Endodermal cell (in vitro differentiated cells): ENCODE measurements at places on chromosomes 11 and 22. TPM values are rescaled to one million over a fixed set of nuclear protein-coding genes. Genes with fewer than 3 reads are reported as not detected.

The RAB39A gene
- total RNA-seq: 4.6 and 4.8 TPM in 2 replicates

The DKK3 gene
- total RNA-seq: 41.8 and 42.6 TPM in 2 replicates

The DDTL gene
- total RNA-seq: not detected in 2 replicates

The RASGRP2 gene
- total RNA-seq: 0.46 to 1.6 TPM (median 0.86 TPM) in 3 replicates

DNA sequence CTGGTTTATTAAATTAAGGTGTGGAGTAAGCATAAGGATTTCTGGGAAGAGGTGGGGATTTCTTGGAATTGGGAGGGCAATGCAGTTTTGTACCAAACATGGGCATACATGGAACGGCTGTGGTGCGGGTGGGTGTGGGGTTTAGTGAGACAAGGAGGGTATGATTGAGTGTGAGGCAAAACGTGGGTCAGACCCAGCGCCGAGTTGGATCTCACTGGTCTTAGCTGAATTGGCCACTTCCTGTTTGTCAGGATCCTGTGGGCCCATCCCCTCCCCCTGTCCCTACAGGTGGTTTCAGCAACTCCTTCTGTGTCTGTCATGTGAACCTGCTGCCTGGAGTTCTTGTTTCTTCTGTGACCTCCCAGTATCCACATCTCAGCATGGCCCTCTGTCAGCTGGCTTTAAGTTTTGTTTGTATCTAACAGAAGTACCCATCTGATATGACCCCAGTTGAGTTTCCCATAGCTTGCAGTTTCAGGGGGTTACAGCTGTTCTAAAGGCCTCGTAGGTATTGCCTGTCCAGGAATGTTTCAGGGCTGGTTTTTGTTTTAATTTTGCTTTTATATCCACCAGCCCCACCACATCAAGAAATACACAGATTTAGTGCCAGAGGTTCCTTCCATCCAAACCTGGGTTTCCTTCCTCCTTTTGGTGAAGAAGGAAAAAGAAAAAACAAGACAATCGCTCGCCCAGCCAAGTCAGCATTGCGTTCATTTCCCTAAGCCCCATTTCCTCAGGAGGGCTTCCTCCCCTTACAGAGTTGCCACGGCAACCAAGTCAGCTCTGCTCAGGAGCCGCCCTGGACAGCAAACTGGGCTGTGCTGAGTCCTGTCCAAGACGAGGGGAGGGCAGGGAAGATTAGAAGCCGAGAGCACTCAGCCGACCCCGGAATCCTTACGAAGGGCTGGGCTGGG is 6.0 kb downstream of the APOL1 start:
- DNase-seq: peak; percentile 88

DNA sequence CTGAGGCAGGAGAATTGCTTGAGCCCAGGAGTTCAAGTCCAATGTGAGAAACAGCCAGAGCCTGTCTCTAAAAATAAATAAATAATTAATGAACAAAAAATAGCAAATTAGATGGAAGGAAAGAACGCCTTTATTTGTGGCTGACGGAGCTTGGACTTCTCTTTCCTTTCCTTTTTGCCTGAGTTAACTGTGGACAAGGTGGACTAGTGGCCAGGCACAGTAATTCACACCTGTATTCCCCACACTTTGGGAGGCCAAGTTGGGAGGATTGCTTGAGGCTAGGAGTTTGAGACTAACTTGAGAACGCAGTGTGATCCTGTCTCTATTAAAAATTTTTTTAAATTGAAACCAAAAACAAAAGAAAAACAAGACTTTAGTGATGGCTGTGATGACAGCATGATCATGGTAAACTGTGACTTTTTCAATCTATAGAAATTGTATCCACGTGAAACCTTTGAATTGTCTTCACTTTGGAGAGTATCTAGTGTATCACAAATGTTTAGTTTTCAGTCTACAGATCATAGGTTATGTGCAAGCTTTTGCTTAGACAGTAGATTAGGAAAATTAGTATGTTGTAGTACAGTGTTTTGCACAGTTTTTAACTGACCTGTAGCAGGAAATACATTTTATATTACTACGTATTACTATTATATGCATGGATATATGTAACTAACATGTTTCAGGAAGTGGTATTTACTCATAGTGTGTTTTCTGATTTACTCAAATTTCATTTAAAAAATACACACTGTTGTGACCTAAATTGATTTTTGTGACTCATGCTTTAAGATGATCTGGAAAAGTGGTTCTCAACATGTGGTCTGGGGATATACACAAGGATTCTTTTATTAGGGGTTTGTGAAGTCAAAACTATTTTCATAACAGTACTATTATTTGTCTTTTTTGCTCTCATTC is 42.1 kb downstream of the KDM2A start:
- no peak for DNase-seq

DNA sequence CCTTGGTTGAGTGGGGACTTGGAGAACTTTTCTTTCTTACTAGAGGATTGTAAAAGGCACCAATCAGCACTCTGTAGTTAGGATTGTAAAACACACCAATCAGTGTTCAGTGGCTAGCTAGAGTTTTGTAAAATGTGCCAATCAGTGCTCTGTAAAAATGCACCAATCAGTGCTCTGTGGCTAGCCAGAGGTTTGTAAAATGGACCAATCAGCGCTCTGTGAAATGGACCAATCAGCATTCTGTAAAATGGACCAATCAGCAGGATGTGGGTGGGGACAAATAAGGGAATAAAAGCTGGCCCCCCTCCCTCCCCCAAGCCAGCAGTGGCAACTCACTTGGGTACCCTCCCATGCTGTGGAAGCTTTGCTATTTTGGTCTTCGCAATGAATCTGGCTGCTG is 5.5 kb upstream of the DRG1 start:
- no peak for DNase-seq

The MS4A6E gene
- total RNA-seq: not detected in 2 replicates

The OR51G1 gene
- total RNA-seq: not detected in 3 replicates

DNA sequence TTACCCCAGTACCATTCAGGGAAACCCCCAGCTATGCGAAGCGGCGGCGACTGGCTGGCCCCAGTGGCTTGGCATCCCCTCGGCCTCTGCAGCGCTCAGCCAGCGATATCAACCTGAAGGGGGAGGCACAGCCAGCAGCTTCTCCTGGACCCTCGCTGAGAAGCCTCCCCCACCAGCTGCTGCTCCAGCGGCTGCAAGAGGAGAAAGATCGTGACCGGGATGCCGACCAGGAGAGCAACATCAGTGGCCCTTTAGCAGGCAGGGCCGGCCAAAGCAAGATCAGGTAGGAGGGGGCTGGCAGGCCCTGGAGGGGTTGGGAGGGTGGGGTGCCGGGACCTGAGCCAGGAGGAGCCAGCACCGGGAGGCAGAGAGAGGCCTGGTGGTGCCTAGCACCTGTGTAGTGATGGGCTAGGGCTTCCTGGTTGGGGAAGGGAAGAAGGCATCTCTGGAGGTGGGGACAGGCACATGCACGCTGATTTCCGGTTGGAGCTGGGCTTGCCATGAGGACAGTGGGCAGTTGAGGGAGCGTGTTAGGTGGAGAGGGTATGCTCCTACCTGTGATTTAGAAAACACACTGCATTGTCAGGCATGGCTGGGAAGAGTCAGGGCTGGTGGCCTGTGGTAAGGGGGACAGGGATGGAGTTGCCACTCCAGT is 22.3 kb downstream of the SHANK3 start:
- DNase-seq: peak; percentile 38

The NOX4 gene
- 1.1 to 3.8 TPM (median 2.7 TPM) in 3 replicates for total RNA-seq

The RGL4 gene
- not detected in 2 replicates for total RNA-seq

DNA sequence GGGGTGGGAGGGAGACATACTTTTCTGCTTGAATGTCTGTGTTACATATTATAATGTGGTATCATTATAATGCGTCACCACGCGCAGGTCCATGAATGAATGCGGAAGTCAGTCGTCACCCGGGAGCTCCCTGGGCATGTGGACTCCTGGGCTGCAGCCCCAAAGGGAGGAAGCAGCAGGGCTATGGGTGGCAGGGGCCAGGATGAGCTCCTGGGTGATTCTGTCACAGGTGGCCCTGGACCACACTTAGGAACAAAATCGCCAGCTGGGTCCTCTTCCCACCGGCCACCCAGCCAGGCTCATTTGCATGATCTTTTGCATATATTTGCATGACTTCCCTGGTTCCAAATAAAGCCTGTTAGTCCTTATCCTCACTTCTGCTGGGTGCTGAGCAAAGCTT is 51.2 kb downstream of the KCNJ4 start:
- peak; percentile 45 for DNase-seq

- DNase-seq: no peak
Observed at GRCh38 chr11:22194907-22195306, 2.0 kb downstream of the ANO5 start.

The MGAT3 gene
- total RNA-seq: 16.7 to 20.3 TPM (median 18.6 TPM) in 3 replicates

- peak; percentile 61 for DNase-seq
Observed at GRCh38 chr11:63783925-63784592, 15.5 kb upstream of the ZFTA start.

GRCh38 chr11:68878022-68878421 is 25.6 kb downstream of the MRPL21 start:
- no peak for DNase-seq

The TSPAN18 gene
- 22.3 and 28.7 TPM in 2 replicates for total RNA-seq
